Endothelial cell of umbilical vein (primary cell): ENCODE measurements at places on chromosomes 12 and 14. TPM values are rescaled to one million over a fixed set of nuclear protein-coding genes. Genes with fewer than 3 reads are reported as not detected.

- H3K4me1 ChIP-seq = no peaks in the 10 kb centered on the region
- DNase-seq = no peak
- no peak overlapping the region for H3K27ac ChIP-seq
- peaks cover 9% of the 10 kb centered on the region for H3K36me3 ChIP-seq
- H3K4me3 ChIP-seq = no peak overlapping the region
These were observed 101.7 kb downstream of the CIT start for GRCh38 chr12:119775246-119775895.

EML5 gene
- total RNA-seq = 0.09 TPM in 1 of 2 replicates, not detected in the other

ATXN2 gene
- 83.4 and 86.7 TPM in 2 replicates for total RNA-seq

GRCh38 chr14:24136684-24137528 lies 912 bp downstream of the PSME1 start:
- no peak overlapping the region for H3K27ac ChIP-seq
- H3K4me3 ChIP-seq = peak overlapping the region; percentile 90
- no peak for DNase-seq
- peaks cover 15% of the 10 kb centered on the region for H3K4me1 ChIP-seq
- no peaks in the 10 kb centered on the region for H3K27me3 ChIP-seq
